Stimulated activated CD4-positive, alpha-beta T cell treated with anti-CD3 and anti-CD28 coated beads, Interleukin-12 subunit alpha, Interleukin-12 subunit beta, amount 100 ng/mL, for 48 hours (primary cell): ENCODE measurements at places on chromosomes 11 and 22.

DNA sequence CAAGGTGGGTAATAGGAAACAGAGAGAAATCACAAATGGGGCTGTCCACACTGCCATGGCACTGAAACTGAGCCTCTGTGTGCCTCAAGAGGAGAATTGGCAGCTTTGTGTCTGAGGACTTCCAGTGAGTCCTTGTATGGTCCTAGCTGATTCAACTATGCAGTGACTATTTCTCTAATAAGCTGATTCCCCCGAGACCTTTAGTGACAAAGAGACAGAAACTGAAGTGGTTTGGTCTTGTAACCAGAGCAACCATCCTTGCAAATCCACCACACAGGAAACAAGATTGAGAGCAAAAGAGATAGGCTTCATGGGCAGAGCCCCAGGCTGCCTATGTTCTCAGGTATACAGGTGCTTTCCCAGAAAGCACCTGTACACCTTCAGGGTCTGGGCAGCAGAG lies 1038.5 kb downstream of the NTM start:
- DNase-seq: no peak

- no peak for DNase-seq
These were observed 35.5 kb upstream of the CWF19L2 start for GRCh38 chr11:107493117-107493516.

- no peak for DNase-seq
These were observed 75.4 kb upstream of the DDI1 start for GRCh38 chr11:103961010-103961409.

DNA sequence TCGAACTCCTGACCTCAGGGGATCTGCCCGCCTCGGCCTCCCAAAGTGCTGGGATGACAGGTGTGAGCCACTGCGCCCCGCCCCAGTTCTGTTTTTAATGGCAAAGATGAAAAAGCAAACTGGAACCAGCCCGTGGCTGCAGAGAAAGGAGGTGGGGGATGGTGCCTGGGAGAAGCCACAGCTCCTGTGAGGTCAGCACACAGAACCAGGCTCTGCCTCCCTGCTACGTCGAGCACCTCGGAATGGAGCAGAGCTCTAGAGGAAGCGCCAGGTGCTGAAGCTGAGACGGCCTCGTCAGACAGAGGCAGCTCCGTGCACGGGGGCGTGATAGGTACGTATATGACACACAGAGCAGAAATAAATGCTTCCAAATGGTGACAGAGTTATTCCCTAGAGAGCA lies 8.5 kb downstream of the DRD4 start:
- DNase-seq: no peak

- DNase-seq: no peak
These were observed 70.3 kb downstream of the BMAL1 start for GRCh38 chr11:13347901-13348300.

GRCh38 chr22:12613199-12613598 lies 2914.8 kb upstream of the OR11H1 start:
- no peak for DNase-seq
